ENCODE measurements at places on chromosomes 7 and 10. TPM values are rescaled to one million over a fixed set of nuclear protein-coding genes. Genes with fewer than 3 reads are reported as not detected.

DNA sequence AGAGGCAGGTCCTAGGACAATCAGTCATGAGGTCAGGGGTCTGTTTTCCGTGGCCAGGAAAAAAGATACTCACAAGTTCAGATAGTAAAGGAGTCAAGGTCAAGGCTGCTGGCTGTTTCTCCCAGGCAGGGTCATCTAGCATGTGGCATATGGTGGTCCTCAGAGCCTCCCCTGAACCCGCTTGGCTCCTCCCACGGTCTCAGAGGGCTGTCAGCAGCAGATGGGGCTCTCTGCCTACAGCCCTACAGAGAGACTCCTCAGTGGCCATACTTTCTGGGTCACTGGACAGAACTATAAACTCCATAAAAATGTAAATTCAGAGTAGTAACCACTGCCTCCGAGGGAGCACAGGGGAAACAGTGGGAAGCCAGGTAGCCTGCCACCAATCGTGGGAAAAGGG, 11.3 kb upstream of the DRGX start:
- DNase-seq = no peak

GIMAP8 gene
- 1.6 TPM for total RNA-seq

DNA sequence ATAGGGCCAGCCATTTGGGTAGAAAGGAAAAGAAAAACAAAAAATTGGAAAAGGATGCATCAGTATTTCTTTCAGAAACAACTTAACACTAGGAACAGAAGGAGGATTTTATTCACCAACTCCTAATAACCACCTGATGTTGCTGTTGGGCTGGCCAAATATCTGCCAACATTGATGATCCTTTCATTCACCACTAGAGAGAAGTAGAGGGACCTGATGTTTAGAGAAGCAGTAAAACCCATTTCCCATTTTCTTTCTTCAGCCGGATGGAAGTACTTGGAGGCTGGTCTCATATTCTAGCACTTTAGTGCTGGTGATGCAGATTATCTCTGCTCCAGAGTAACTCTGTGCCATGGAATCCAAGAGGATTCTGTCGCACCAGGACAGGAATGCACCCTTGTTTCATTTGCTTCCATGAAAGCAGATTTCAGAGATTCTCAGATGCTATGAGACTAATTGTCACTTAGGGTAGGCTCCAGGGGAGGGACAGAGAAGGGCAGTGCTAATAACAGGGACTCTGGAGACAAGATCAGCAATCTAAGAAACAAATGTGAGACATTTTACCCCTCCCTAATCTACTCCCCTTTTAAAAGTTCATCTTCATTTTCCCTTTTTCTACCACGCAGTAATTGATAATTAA, 3.1 kb downstream of the KLLN start:
- peak; percentile 37 for DNase-seq

GRCh38 chr7:8511855-8512254, 78.4 kb downstream of the NXPH1 start:
- DNase-seq = no peak

DNA sequence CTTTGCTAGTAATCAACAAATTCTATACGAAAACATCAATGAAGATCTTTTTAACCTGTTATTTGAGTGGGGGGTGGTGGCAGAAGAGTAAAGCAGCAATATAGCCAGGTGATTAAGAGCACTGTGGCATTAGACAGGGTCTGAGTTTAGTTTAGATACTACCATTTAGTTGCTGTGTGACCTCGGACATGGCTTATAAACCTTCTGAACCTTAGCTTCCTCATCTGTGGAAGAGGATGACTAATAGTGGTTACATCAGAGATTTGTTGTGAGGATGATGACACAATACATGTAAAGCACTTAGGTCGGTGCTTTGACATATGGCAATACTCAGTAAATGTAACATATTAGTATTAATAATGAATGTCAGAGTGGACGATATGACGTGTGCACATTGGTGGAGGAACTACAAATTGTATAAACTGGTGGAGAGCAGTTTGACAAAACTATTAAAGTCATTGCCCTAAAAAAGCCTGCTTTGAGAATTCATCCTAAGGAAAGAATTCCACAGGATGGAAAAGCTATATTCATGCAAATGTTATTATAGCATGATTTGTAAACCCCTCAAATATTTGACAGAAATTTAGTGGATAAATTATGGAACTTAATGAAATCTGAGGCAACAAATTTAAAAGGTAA, 24.3 kb downstream of the SPAG6 start:
- DNase-seq = no peak

ODAD2 gene
- total RNA-seq = 0.82 TPM

DNA sequence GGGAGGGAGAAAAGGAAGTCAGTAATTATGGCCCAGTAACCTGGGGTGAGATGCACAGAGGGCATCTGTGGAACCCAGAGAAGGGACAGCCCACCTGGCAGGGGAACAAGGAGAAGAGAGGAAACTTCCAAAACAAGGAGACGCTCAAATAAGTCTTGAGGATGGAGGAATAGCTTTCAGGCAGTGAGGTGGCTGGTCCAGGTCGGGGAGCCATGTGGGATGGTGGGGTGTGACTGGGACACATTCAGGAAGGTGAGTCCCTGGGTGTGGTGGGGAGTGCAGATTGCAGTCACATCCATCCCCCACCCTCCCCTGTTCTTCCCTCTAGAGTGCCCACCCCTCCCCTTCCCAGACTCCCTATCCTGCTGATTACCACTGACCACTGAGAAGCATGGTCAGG, 175.4 kb downstream of the GRID1 start:
- no peak for DNase-seq

RTKN2 gene
- 4.5 TPM for total RNA-seq

DNA sequence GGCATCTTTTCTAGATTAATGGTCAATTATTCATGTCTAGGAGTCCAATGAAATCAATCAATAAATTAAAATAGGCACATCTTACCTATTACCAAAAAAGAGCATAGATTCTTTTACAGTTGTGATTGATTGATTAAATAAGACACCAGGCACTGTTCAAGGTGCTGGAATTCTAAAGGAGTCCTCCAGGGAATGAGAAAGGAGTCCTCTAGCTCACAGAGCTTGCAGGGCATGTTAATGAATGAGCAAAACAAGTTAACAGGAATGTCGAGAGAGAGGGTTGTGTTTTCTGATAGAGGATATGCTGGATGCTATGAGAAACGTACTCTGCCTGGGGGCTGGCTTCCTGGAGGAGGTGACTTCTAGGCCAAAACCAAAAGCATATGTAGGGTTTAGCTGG, 191.4 kb downstream of the BMPER start:
- no peak for DNase-seq

- DNase-seq = no peak
Measured at GRCh38 chr10:131729361-131729760, 171.4 kb upstream of the PPP2R2D start.

DNA sequence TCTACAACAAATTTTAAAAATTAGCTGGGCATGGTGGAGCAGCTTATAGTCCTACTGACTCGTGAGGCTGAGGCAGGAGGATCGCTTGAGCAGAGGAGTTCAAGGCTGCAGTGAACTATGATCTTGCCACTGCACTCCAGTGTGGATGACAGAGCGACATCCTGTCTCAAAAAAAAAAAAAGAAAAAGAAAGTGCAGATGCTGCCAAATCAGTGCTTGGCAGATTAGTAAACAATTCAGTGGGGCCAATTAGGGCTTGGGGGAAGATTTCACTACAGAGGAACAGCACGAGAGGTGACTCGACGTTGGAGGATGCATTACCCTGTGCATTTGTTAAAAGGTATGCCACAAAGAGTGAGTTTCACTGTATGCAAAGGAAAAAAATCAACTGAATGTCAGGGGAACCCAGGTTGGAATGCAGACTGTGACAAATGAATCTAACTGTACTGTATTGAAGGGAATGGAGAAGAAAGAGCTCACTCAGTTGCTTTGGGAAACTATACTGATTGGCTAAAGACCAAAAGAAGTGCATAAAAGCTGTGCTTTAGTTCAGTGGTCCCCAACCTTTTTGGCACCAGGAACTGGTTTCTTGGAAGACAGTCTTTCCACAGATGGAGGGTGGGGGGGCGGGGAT, 31.6 kb downstream of the GARIN1A start:
- no peak for DNase-seq

BICC1 gene
- total RNA-seq = 4.5 TPM

ZNF365 gene
- 22.0 TPM for total RNA-seq

SEMA4G gene
- total RNA-seq = 6.5 TPM

SH2D4B gene
- 1.2 TPM for total RNA-seq

GRCh38 chr7:28434510-28434909, 22.2 kb downstream of the CREB5 start:
- no peak for DNase-seq

- no peak for DNase-seq
Measured at GRCh38 chr7:74454925-74455288, 1.2 kb downstream of the GTF2IRD1 start.

- no peak for DNase-seq
Measured at GRCh38 chr10:37747081-37747480, 110.3 kb downstream of the ZNF248 start.

DNA sequence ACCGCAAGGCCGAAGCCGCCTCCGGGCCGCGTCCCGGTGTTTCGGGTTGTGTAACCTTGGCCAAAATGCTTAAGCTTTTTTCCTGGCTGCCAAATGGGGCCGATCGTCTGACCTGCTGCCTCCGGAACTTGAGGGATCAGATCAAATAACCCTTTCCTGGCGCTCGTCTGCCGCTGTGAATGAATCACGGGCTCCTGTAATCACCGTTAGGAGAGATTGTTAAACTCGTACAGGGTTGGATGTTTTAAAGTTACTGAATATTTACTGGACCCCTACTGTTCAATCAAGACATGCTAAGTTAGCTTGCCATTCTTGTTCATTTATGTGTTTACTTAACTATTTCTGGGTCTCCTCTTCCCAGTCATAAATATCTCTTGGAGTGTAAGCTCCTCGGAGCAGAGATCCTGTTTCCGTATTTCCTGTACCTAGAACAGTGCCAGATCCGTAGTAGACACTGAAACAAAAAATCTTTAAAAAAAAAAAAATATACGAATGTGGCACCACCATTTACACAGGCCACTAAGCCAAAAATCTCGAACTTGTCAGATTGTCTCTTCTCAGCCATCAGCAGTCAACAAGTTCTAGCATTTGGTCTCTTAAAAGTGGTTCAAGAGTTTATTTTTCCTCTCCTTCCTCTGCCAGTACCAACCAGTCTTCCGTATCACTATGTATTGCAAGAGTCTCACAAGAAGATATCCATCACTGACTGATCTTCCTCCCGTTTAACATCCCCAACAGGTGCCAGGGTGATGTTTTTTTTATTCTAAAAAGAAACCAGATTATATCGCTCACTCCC, 650 bp upstream of the TM9SF3 start:
- DNase-seq = no peak

PPP1R17 gene
- 2.9 TPM for total RNA-seq

MOGAT3 gene
- not detected for total RNA-seq

NRAP gene
- not detected for total RNA-seq
